Glutamatergic neuron (in vitro differentiated cells): ENCODE measurements at places on chromosomes 7 and 10. TPM values are rescaled to one million over a fixed set of nuclear protein-coding genes. Genes with fewer than 3 reads are reported as not detected.

The MYH16 gene
- total RNA-seq, result not detected

The SPDYE3 gene
- total RNA-seq, result not detected

The GLRX3 gene
- total RNA-seq, result 80.1 TPM

The NPSR1 gene
- total RNA-seq, result not detected

The ITIH5 gene
- total RNA-seq, result 0.29 TPM

The CNNM1 gene
- 0.10 TPM for total RNA-seq
